ENCODE measurements at places on chromosomes 11 and 22. TPM values are rescaled to one million over a fixed set of nuclear protein-coding genes. Genes with fewer than 3 reads are reported as not detected.

DNA sequence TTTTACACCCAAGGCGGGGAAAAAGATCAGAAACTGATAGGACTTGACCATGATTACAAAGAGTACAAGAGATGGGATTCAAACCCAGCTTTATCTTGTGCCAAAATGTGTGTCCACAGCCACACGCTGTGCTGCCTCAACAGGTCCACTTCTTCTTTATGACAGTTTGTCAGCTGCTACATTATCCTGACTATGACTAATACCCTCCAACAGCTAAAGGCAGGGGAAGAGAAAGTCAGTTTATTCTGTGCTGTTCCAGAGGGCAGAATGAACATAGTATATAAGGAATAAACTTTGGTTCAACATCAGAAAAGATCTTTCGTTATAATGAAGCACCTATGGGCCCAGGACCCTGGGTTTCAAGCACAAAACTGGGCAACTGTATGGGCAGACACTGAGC is 668.2 kb upstream of the TENM4 start:
- DNase-seq: no peak

- no peak for DNase-seq
These were observed 77.4 kb downstream of the NAV2 start for GRCh38 chr11:19789835-19790710.

DNA sequence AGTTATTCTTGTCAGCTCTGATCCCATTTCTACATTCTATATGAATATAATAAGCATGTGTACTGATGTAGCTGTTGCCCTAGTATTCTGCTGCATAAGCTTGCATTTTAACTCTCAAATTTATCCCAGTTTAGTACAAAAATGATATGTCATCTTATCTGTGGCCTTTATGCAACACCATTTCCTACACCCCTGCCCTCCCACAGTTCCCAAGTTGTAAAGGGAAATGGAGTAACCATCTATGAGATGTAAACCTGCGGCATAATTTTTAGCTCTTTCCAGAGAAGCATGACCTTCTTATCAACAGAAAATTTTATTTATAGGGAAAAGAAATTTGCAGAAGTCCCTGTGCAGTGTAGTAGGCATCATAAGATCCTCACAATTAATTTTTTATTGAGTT is 18.9 kb upstream of the CARD18 start:
- DNase-seq: no peak

DNA sequence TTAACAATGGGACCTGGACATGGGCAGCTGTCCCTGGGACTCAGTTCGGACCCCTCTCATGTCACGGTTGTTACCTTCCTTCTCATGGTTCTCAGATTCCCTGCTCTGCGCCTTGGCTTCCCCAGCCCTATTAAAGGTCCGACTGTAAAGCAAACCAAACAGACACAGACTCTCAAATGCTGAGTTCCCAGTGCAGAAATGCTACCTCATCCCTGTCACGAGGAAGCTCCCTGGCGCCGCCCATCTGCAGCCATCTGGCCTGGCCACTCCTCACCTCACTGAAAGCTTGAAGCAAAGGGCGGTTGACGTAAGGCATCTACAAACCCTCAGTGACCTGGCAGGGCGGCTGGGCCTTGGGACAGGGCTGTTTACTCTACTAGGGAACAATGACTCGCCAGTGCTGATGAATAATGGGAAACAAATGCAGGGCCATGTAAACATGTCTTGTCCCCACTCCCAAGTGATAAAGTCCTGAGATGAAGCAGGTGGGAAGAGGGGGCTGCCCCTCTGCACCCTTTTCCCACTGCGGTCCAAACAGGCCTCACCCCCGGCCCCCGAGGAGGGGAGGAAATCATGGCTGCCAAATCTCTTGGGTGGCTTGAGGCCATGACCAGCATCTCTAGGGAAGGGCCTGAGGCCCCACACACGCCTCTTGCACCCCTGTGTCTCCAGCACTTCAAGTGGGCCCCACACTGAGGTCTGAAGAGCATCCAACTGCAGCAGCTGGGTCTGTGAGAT is 49.3 kb downstream of the SCUBE1 start:
- no peak for DNase-seq

- no peak for DNase-seq
These were observed 354.9 kb downstream of the JRKL start for GRCh38 chr11:96744697-96745096.

Gene CRYBA4
- not detected for total RNA-seq

Gene MB
- total RNA-seq: not detected

Gene CABP4
- 1.6 TPM for total RNA-seq

Data from hematopoietic multipotent progenitor cell (in vitro differentiated cells).